Thoracic aorta (tissue), 2 donors: ENCODE measurements at places on chromosomes 6 and 20.

DNA sequence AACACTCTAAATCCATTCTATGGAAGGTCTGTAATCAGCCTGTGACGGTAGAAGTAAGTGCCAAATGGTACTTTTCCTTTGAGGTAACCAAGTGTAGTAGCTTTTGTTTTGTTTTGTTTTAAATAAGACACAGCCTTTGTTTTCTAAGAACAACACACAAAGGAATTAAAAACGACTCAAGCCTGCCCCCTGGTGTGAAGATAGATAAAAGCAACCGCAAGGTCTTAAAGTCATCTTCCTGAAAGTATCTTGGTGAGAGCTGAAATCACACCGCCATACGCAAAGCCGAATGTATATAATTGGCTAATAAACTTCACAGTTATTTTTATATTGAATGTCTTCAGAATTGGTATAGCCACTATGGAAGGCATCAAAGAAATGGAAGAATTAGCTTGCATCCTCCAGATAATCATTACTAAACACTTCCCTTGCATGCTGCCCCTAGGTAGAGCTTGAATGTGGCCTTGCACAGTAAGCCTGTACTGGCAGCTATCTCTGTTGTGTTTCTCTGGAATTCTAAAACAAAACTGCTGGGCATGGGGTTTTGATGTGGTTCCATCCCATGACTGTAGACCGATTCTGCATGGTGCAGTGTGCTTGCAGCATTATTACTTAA is 95.6 kb downstream of the LAMP5 start:
- no peak for DNase-seq

GRCh38 chr6:162873537-162873936 is 145.8 kb downstream of the PACRG start:
- no peak for DNase-seq

DNA sequence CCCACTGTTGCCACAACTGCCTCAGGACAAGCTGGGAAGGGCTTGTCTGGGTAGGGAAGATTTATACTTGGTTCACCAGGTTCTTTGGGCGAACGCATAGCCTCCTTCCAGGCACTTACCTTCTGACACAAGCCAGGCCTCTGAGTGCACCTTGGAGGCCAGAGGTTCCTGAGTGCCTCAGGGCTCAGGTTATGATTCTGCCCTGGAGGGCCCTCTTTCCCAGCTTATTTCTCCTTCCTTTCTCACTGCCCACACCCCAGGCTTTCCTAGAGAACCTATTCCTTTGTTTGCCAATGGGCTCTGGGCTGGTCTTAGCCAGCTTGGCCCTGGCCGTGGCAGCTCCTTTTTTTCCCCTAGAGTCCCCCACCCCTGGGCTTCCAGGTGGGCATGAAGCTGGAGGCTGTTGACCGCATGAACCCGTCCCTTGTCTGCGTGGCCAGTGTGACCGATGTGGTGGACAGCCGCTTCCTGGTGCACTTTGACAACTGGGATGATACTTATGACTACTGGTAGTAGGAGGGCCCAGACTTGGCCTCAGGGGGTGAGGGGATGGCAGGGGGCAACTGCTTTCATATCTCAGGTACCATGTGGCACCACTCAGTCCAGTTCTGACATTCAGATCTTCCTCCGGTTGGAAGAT is 25.0 kb downstream of the L3MBTL1 start:
- no peak for DNase-seq

DNA sequence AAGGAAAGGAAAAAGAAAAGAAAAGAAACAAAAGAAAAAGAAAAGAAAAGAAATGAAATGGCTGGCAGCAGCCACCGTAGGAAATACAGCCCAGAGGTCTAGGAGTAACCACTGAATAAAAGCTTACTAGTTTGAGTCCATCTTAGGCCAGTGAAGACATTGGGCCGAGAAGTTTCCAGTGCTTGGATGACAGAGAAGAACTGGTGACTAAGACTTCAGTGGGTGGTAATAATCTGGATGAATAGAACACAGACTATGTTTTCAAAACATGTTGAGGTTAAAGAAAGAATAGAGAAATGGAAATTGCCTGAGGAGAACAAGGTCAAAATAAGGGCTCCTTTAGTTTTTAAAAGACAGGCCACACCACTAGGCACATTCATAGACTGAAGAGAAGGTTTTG is 198.8 kb downstream of the ATXN1 start:
- DNase-seq = no peak

GRCh38 chr20:61387204-61387953 is 135.3 kb downstream of the CDH4 start:
- no peak for DNase-seq
